ENCODE measurements at places on chromosomes 16 and 17.

DNA sequence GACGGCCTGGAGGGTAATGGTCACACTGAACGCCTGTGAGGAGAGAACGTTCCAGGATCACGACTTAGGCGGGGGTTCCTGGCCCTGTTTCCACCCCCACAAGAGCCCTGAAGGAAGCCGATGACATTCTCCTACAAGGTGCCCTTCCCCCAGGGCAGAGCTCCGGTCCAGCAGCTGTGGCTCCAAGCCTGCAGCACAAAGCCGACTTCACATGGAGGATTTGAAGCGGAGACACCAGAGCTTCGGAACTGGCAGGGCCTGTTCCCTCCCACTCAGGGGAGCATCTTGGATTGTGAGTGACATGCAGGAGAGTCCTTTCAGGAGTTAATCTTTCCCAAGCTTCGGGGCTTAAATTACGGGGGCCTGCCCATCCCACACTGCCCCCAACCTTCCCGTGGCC lies 5.0 kb downstream of the FADS6 start:
- no peak for DNase-seq

DNA sequence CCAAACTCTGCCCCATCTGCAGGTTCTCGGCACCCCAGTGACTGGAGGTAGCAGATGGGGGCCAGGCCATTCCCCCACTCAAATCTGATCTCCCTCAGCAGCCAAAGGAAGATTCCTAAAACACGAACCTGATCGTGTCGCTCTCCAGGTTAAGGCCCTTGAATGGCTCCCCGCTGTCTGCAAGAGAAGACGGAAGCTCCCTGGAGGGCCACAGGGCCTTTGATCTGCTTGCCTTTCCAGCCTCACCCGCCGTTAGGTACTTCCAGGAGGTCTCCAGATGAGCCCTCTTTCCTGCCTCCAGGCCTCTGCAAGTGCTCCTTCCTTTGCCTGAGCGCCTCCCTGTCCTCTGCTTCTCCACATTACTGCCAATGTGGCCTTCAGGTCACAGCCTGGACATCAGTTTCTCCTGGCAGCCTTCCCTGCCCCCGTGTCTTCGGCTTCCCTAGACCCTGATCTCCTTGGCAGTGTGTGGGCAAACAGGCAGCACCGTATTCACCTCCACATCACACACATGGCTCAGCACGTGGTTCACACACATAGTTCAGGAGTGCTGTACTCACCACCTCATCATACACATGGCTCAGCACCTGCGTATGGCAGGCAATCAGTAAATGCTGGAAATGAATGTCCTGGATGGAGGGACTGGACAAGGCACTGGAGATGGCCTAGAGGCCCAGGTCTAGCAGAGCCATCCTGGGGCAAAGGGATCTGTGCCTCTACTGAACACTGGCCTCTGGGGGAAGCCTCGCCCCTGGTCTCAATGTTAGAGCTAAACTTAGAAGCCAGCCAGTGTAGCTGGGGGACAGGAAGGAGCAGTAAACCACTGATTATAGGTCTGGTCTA lies 26.4 kb upstream of the MRPS23 start:
- DNase-seq, result no peak

DNA sequence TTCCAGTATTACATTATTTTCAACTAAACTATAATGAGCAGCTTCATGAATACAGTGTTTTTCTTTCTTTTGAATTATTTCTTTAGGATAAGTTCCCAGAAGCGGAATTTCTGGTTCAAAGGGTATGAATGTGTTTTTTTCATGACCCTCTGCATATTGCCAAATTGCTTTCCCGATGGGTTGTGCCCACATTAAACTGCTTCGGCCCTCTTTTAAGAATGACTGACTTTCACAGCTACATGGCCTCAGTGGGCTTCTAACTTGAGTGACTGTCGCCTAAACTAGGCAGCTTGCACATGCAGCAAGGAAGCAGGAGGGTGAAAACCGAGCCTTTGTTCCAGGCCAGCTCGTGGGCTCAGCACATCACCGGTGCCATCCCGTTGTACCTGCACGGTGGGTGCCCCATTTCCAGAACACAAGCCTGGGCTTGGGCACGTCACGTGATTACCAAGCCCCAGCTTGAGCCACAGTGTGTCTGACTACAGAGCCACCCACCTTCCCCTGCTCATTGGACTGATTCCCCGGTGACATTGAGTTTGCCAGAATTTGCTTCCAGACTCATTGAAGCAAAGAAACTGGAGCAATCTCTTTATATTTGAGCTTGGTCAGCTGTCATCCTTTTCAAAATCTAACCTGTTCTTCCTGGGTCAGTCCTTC lies 112.8 kb downstream of the CLEC16A start:
- no peak for DNase-seq

DNA sequence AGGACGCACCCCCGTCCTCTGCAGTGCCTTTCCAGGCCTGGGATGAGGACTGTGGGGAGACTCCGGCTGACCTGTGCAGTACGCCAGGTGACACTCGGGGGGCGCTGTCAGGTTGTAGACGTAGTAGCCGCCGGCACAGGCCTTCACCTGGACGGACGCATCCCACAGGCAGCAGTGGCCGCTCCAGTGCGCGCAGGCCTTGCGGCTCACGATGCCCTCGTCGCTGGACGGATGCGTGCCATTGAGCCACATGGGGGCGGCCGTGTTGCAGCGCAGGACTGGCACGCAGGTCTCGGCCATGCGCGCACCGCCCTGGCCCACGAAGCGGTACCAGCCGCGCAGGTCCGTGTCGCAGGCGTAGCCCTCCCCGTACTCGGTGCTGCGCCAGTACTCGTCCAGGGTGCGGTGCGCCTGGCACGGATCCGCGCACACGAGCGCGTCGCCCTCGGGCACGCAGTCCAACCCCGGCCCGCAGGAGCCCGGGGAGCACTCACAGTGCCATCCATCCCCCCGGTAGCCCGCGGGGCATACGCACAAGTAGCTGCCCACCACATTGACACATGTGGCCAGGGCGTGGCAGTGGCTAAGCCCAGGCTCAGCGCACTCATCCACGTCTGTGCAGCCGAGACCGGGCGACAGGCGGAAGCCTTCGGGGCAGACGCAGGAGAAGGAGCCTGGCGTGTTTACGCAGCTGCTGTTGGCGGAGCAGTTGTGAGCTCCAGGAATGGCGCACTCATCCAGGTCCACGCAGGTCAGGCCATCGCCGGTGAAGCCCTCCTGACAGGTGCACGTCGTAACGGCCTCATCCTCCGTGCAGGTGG lies 3.9 kb downstream of the UMOD start:
- no peak for DNase-seq

DNA sequence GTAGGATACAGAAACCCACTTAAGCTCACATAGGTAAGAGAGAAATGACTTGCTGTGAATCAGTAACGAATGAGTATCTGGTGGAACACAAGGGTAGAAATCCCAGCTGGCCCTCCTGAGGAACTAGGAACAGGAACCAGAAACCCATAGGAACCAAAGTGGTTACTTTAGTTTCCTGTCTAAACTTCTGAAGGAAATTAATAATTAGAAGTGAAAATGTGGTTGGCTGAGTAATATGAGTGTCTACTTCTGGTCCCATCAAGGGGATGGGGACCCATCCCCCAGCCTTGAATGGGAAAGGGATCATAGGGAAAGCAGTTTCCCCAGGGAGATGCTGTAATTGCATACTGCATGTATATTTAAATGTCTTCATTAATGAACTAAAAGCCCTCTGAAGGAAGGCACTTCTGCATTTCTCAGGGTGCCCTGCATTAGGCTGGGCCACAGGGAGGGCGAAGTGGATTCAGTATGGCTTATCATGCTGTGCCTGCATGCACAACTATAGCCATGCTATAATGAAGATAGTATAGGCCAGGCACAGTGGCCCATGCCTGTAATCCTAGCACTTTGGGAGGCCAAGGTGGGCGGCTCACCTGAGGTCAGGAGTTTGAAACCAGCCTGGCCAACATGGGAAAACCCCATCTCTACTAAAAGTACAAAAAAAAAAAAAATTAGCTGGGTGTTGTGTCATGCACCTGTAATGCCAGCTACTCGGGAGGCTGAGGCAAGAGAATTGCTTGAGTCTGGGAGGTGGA lies 45.6 kb downstream of the CYB5B start:
- DNase-seq, result no peak

- DNase-seq, result no peak
Measured at GRCh38 chr17:16818821-16819683, 129.0 kb downstream of the CCDC144A start.
